ENCODE measurements at places on chromosomes 1 and 21.

- DNase-seq, result no peak
These were observed 387.8 kb upstream of the ADGRL2 start for GRCh38 chr1:81412954-81413353.

DNA sequence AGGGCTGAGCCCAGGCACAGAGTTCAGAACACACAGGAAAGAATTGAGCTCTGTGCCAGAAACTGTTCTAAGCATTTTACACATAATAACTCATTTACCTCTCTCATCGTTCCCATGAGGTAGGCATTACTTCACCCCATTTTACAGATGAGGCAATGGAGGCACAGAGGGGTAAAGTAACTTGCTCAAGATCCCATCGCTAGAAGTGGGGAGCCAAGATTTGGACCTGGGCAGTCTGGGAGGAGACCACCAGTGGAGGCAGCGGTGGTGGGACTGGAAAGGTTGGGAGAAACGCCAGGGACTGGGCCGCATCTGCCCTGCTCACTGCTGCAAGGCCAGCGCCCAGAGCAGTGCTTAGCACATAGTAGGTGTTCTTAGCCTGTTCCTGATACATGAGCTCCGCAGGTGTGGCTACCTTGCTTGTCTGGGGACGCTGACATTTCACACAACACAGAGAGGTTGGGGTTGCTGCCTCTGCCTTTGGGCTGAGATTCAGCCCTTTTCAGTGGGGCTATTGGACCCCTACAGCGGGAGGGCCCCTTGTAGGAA is 27.8 kb upstream of the EPS8L3 start:
- DNase-seq, result no peak

GRCh38 chr1:211938561-211938997 is 96.8 kb downstream of the INTS7 start:
- peak; percentile 20 for DNase-seq

DNA sequence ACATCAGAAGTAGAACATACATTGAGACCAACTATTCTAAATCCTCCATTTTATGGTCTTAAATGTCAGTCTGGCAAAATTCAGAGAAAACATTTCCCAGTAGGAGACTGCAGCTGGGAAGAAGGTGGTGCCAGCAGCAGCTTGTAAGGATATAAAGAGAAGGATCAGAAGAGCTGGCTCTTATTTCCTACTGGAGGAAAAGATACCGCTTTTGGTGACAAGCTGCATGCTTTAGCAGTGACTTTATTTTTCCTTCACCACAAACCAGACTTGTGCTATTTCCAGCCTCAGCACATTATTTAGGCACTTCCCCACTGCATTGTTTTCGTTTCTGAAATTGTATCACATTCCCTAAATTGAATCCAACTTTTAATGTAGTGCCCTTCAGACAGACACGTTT is 28.4 kb downstream of the RNF11 start:
- DNase-seq, result peak; percentile 85

GRCh38 chr21:46065914-46066551 is 31.9 kb upstream of the COL6A2 start:
- no peak for DNase-seq

- no peak for DNase-seq
These were observed 9.3 kb downstream of the ETS2 start for GRCh38 chr21:38815060-38815405.

Measured in fibroblast of pulmonary artery (primary cell).